Activated CD4-positive, alpha-beta memory T cell treated with anti-CD3 and anti-CD28 coated beads for 36 hours (primary cell): ENCODE measurements at places on chromosomes 3 and 15. TPM values are rescaled to one million over a fixed set of nuclear protein-coding genes. Genes with fewer than 3 reads are reported as not detected.

- H3K27me3 ChIP-seq = no peaks in the 10 kb centered on the region
- no peak overlapping the region for H3K27ac ChIP-seq
- H3K36me3 ChIP-seq = peaks cover 5% of the 10 kb centered on the region
- no peak overlapping the region for H3K4me3 ChIP-seq
Observed at GRCh38 chr3:195196266-195196665, 74.7 kb downstream of the XXYLT1 start.

- no peaks in the 10 kb centered on the region for H3K36me3 ChIP-seq
- DNase-seq = no peak
- H3K27me3 ChIP-seq = no peaks in the 10 kb centered on the region
- no peak overlapping the region for H3K27ac ChIP-seq
- H3K4me1 ChIP-seq = peaks cover 50% of the 10 kb centered on the region
- no peak overlapping the region for H3K4me3 ChIP-seq
Observed at GRCh38 chr15:65824941-65825544, 33.0 kb upstream of the DENND4A start.

ATP13A5 gene
- not detected for total RNA-seq

MYZAP gene
- total RNA-seq = 0.63 TPM
